NCI-H1417 treated with DMSO at 0.1 percent for 48 hours (cell line): ENCODE measurements at places on chromosomes 3 and 15.

DNA sequence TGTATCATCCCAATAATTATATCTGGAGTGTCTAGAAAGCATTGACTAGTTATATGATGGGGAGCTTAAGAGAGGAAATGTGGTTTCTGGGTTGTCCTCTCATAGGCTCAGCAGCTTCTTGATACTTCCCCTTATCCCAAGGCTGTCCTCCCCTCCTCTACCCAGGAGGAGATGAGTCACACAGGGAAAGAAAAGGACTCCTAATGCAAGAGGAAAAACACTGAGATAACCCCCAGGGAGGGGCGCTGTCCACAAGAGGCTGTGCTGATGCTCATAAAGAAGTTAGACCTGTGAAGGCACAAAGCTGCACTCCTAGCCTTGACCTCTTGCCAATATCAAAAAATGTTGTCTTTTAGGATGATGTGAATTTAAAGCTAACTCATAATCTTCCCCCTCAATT, 28.8 kb upstream of the GYG1 start:
- no peak for DNase-seq

DNA sequence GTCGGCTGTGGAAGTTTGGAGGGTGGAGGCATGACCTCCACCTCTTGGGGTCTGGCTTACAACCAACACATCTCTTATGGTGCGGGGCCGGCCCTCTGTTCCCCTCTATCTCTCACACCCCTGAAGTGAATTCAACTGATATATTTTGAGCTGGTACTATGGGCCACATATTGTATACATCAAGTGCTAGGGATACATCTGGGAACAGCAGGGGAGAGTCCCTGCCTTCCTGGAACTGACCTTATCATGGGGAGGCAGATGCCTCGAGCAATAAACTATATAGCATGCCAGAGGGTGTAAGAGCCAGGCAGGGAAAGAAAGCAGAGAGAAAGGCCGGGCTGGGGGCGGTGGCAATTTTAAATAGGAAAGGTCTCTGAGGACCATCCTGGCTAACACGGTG, 60.4 kb upstream of the TRPM1 start:
- DNase-seq = no peak

DNA sequence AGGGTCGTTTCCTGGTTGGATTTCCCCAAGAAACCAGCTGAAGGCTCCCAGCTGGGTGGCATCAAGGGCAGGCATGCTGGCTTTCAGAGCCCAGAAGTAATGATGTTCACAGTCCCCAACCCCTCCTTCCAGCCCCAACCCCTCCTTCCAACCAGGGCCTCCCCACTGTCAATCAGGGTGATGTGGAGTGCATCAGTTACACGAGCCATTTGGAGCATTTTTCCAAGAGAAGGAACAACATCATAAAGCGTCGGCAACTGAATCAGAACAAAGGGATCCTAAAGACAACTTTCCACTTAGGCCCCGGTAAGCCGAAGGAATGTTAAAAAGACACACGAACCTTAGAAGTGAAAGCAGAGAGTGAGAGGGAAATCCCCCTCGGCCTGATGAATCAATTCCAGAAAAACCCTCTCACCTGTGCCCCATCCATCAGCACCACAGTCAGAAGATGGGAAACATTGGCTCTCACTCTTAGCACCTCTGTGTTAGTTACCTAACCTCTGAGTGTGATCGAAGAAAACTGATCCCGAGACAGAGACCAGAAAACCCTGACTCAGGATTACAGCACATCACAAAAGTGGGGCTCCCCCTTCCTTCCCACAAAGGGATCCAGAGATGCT, 101.2 kb upstream of the WNT5A start:
- no peak for DNase-seq

GRCh38 chr3:12663401-12663935, 449 bp downstream of the RAF1 start:
- no peak for DNase-seq

DNA sequence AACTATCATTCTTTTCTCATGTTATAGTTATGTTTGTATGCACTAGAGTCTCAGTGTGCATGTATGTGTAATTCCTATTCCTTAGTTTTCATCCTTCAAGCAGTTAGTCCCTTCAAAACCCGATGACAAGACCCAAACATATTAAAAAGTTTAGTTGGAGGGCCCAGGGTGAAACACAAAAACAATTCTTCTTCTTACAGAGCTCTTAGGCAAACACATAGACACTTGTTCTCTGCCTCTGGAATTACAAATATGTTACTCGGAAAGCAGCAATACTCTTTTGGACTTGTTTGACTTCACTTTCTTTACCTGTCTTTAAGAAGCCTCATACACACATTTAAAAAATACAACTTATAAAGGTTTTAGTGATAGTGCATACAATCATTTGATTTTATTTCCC, 763 bp upstream of the CNTN6 start:
- DNase-seq = no peak

- DNase-seq = no peak
Measured at GRCh38 chr3:64945171-64945729, 257.4 kb upstream of the ADAMTS9 start.

DNA sequence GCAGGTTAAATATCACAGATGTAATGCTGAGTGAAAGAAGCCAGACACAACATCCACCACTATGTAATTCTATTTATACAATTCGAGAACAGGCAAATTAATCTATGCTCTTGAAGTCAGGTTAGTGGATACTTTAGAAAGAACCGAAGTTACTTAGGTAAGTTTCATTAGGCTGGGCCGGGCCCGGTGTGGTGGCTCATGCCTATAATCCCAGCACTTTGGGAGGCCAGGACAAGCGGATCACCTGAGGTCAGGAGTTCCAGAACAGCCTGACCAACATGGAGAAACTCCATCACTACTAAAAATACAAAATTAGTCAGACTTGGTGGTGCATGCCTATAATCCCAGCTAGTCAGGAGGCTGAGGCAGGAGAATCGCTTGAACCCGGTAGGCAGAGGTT, 1105.7 kb downstream of the NSUN3 start:
- no peak for DNase-seq

DNA sequence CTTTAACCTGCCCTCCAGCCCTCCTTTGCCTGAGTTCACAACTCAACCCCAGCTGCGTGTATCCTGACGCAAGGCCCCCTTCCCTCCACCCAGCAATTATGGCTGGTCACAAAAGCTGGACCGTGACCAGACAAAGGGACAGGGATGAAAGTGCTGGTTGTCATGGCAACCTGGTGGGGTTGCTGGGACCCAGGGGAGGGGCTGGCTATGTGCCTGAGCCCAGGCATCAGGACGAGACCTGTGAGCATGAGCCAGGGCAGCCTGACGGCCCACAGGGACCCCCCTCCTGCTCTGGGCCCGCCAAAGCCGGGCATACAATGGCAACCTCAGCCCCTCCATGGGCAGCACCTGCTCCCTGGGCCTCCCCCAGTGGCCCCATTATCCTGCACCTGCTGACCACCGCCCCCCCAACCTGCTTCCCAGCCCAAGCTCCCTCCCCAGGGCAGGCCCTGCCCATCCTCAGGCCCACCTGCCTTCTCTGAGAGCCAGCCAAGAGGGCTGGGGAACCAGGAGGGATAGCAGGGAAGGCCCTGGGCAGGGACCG, 4.5 kb upstream of the DNAH1 start:
- DNase-seq = peak; percentile 64

GRCh38 chr3:134603480-134603879, 47.3 kb downstream of the KY start:
- DNase-seq = no peak

- DNase-seq = no peak
Measured at GRCh38 chr15:50256188-50257041, 9.1 kb downstream of the HDC start.

- DNase-seq = no peak
Measured at GRCh38 chr15:85760049-85760448, 34.7 kb downstream of the KLHL25 start.
